ENCODE measurements at places on chromosomes 7 and 10.

GRCh38 chr10:13707156-13707881 is 120.6 kb downstream of the PRPF18 start:
- DNase-seq, result no peak

DNA sequence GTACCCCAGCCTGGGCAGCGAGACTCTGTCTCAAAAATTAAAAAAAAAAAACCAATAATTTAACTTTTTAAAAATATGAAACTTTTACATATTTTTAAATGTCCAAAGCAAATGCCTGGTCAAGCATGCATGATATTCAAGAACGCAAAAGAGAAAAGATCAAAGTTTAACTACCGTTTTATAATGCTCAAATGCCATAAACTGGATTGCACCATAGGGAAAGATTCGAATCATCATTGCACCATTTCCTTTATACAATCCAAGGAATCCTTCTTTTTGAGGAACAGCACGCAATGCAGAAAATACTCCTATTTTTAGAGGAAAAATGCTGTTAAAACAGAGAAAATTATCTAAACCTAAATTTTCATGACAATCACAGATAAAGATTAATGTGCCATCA is 20.9 kb downstream of the SLC25A16 start:
- DNase-seq, result no peak

- peak; percentile 44 for DNase-seq
Observed at GRCh38 chr10:16440396-16441133, 3.8 kb downstream of the PTER start.

GRCh38 chr10:86583983-86584382 is 62.4 kb upstream of the WAPL start:
- DNase-seq, result no peak

DNA sequence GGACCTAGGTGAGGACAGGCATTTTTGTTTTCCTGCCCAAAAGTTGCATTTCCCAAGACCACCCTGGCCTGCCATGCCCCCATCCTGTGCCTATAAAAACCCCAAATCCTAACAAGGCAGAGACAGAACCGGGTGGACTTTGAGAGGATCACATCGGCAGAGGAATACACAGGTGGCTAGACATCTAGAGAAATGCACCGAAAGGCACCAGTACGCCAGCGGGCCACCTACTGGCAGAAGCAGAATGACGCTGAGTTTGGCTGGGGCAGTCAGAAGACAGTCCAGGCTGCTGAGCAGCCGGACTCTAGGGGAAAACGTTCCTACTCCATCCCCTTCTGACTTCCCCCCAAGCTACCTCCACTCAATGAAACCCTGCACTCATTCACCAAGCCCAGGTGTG is 2.8 kb downstream of the AKR1C4 start:
- DNase-seq, result no peak
